ENCODE measurements at places on chromosomes 4 and X.

DNA sequence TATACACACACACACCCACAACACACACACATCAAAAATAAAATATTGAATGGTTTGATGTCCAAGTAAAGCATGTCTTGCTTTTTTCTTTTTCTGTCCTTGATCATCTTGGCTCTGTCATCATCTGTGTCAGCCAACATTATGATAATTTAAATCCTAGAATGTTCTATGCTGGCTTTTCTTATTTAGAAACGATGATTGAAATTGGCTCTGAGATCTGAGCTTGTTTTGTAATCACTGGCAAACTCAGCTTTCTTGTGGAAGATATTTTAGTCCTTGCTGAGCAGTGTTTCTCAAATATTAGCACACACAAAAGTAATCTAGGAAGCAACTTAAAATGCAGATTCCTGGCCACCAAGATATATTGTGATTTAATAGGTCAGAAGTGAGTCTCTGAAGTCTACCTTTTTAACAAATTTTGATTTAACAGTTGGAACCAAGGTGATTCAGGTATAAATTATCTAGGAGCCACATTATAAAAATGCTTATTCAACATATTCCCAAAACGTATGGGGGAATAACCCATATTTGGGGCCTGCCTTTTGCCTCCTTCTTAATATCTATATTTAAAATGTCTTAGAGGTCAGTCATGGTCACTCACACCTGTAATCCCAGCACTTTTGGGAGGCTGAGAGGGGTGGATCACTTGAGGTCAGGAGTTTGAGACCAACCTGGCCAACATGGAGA is 24.0 kb upstream of the DSPP start:
- no peak for DNase-seq

GRCh38 chr4:25890571-25891485 is 23.2 kb upstream of the SMIM20 start:
- DNase-seq, result no peak

DNA sequence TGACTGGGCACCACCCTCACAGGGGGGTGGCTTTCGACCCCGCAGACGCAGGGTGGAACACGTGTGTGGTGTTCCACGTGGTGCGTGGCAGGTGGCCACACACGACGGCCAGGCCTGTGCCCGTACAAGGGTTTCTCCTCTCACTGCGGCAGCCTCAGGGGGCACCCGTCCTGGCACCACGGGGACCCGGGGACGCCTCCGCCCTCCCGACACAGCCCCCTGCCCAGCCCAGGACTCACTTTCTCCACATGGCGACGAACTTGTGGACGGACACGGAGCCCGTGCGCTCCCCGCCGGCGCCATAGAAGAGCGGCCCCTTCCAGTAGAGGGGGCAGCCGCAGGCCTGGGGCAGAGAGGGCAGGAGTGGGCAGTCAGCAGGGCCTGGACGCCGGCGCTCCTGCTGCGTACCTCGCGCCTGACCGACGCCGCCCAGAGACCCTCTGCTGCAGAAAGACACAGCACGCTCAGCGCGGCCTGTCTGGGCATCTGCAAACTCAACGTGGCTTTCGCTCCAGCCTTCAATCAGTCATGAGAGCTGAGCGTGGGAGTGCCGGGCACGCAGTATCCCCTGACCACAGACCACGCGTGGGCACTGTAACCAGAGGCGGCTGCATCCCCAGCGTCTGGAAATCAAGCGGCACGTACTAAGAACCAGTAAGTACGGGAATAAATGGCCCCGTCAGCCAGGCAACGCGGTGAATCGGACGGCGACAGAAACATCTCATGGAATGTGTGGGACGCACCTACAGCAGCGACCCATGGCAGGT is 28.9 kb upstream of the GTPBP6 start:
- DNase-seq, result no peak

- no peak for DNase-seq
These were observed 42.4 kb downstream of the CBLL2 start for GRCh38 chrX:22315151-22315550.

GRCh38 chr4:98745366-98745765 is 87.0 kb upstream of the TSPAN5 start:
- DNase-seq, result no peak

GRCh38 chr4:1177274-1178141 is 5.1 kb upstream of the SPON2 start:
- DNase-seq, result no peak

- peak; percentile 15 for DNase-seq
These were observed 63.2 kb upstream of the NOCT start for GRCh38 chr4:138952411-138952810.

GRCh38 chrX:110851780-110852179 is 56.2 kb upstream of the CHRDL1 start:
- no peak for DNase-seq

DNA sequence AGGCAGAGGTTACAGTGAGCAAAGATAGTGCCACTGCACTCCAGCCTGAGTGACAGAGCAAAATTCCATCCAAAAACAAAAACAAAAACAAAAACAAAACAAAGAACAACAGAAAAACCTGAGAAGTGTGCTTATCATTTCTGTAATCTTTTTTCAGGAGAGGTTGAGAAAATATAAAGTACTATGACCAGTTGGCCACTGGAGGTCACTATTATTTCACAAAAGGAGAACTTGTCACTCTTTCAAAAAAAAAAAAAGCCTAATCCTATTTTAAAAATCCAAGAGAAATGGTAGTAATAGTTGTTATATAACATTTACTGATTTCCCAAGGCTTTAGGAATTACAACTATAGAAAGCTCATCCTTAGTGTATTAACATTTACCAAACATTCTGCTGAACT is 24.9 kb upstream of the RNF150 start:
- DNase-seq, result no peak

GRCh38 chr4:102732678-102733077 is 28.1 kb downstream of the MANBA start:
- no peak for DNase-seq

DNA sequence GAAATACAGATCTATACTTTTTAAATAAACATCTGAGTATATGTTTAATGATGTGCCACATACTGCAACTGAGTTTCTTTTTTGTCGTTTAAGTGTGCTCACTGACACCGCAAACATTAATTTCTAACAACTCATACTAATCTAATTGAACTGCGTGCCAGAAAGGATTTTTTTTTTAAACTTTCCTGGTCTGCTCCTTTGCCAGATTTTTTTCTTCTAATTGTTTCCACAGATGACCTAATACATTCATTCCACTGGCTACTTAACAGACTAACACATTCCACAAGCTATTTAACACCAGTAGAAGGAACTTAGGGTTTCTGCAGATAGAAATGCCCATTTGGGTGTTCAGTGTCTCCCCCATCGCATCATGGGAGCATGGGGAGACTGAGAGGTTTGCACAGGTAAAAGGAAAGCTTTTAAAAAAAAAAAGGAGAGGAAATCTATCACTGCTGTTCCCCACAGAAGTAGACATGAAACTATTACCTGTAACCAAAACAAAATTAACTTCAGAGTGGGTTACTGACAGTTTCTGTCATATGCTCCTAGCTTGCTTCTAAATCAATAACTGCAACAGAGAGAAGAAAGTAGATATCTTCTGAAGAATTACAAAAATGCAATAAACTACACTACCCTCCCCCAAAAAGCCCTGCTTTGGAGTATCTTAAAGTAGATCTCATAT is 31.6 kb downstream of the SH3KBP1 start:
- DNase-seq, result no peak

DNA sequence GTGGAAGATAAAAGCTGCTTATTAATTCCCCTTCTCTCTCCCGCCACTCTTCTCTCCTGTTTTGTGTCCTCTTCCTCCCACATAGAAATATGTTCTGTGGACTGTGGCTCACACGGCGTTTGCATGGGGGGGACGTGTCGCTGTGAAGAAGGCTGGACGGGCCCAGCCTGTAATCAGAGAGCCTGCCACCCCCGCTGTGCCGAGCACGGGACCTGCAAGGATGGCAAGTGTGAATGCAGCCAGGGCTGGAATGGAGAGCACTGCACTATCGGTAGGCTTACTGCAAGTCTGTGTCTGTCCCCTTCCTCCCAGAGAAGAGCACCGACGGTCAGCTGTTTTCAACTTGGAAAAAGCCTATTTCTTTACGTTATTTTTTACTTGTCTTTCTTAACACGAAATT is 229.1 kb downstream of the DCTD start:
- no peak for DNase-seq

GRCh38 chr4:6474705-6475457 is 2.5 kb upstream of the PPP2R2C start:
- no peak for DNase-seq

DNA sequence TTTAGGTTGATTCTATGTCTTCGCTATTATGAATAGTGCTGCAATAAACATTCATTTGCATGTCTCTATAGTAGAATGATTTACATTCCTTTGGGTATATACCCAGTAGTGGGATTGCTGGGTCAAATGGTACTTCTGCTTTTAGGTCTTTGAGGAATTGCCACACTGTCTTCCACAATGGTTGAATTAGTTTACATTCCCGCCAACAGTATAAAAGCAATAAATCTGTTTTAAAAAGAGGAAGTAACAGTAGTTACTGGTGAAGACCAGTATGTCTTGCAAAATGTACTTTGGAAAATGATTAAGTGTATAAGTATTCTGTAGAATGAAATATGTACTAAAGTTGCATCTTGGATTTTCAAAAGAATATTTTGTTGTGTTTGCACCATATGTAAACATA is 77.3 kb downstream of the SHROOM4 start:
- DNase-seq, result no peak

DNA sequence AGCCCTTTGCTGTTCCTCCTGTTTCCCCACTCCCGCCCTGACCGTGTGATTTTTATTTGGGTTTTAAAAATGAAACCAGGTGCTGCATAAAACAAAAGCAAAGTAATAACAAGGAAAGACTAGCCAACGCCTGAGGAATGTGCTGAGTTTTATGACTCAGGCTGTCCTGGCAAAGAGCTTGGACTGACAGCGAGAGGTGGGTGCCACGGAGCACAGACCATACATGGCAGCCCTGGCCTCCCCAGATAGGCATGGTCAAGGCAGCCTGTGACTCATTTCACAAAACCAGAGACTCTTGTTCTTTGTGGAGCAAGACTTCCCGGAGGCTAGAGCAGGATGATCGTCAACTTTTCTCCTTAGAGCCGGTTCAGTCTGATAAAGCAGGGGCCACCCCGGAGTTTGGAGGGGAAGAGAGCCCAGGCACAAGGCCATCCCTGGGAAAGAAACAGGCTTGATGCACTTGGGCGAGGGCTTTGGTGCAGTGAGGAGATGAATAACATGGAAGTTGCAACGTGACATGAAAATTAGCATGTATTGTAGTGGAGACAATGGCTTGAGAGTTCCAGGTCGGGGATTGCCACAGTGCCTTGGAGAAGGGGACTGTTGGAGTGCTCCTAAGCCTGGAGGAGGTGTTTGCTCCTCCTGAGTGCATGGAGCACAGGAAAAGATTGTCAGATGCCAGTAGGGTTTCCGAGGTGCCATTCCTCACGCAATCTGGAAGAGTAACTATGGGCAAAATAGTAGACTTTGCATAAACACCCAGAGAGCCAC is 54.8 kb downstream of the C4orf51 start:
- no peak for DNase-seq

DNA sequence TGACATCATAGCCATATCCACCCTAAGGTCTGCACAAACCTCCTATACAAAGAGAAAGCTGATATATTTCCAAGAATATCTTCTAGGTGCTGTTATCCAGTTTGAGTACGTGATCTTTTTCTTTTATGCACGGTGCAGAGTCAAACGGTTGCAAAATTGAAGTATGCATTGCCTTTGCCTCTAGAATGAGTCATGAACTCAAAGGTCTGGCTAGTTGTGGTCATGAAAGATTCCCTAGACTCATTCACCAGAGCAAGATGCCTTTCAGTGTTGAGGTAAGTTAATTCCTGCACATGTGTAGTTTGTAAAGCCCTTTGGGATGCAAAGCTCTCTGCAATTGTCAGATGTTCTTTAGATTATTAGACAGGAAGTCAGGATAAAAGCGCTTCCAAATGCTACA is 704.4 kb downstream of the PCDH19 start:
- DNase-seq, result no peak

DNA sequence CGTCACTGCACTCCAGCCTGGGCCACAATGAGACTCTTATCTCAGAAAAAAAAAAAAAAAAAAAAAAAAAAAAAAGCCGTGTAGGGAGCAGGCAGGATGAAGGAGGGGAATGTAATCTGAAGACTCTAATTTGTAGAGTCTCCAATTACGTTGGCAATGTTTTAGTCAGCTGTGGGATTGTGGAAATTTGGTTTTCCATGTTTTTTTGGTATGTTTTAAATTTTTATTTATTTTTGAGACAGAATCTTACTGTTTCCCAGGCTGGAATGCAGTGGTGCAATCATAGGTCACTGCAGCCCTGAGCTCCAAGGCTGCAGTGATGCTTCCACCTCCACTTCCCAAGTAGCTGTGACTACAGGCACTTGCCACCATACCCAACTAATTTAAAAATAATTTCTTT is 56.5 kb downstream of the NSD2 start:
- DNase-seq, result no peak

- DNase-seq, result no peak
These were observed 23.4 kb upstream of the KIAA1210 start for GRCh38 chrX:119151051-119151380.

DNA sequence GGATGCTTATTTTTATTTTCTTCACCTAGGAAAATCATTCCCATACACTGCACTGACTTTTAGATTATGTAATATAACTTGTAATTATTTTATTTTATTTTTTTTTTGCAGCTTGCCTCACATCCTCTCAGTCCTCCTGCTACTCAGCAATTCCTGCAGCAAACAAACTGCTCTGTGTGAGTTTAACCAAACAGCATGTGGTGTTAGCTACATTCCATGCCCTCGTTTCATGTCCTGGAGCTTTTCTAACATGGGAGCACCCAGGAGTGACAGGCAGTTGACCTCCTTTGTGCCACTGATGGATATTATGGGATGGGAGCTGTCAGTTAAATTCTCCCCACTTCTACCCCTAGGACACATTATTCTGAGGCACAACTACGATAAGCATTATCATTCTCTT is 24.8 kb downstream of the CXCL1 start:
- DNase-seq, result no peak

- no peak for DNase-seq
These were observed 344.6 kb upstream of the SPOCK3 start for GRCh38 chr4:167578906-167579305.

DNA sequence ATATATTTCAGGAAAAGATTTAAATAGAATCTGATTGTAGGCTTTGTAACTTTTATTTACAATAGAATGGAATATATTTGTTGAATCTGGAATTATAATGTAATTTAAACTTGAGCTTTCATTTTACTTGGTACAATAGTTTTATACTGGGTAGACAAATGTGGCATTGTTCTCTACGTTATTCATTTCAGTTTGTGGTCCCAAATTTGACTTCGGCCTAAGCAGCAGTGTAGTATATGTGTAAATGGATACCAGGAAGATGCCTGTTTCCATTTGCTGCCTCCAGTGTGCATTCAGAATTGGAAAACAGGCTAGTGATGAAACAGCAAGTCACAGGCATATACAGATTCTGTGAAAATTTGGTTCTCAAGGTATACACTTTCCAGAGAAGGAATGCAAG is 77.8 kb downstream of the CLDN22 start:
- DNase-seq, result no peak

- DNase-seq, result no peak
These were observed 74.9 kb downstream of the MTMR1 start for GRCh38 chrX:150768132-150768485.

GRCh38 chr4:91984466-91984865 is 319.3 kb upstream of the GRID2 start:
- DNase-seq, result no peak

- DNase-seq, result peak; percentile 64
These were observed 48.1 kb upstream of the FAM9C start for GRCh38 chrX:13092455-13092941.

Measured in stimulated activated CD4-positive, alpha-beta T cell treated with anti-CD3 and anti-CD28 coated beads, Interleukin-4, amount 100 ng/mL, for 48 hours (primary cell).